ENCODE measurements at places on chromosomes 7 and 10.

GRCh38 chr10:8346861-8347260 is 292.4 kb downstream of the GATA3 start:
- no peak for DNase-seq

DNA sequence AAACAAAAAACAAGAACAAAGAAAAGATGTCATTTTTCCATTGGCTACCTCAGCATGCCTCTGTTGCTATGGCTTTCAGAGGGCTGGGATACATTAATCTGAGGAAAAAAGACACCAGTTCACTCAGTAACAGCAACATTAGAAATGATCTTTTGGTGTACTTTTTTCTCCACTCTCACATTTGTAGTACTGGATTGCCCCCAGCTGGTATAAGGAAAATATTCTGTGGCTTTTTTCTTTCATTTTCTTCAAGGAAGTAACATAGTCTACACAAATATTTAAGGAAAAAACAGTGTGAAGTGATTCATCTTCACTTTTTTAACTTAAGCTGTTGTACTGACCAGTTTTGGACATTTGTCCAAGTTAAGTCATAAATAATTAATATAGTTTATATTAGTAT is 482.3 kb downstream of the SORCS1 start:
- no peak for DNase-seq

DNA sequence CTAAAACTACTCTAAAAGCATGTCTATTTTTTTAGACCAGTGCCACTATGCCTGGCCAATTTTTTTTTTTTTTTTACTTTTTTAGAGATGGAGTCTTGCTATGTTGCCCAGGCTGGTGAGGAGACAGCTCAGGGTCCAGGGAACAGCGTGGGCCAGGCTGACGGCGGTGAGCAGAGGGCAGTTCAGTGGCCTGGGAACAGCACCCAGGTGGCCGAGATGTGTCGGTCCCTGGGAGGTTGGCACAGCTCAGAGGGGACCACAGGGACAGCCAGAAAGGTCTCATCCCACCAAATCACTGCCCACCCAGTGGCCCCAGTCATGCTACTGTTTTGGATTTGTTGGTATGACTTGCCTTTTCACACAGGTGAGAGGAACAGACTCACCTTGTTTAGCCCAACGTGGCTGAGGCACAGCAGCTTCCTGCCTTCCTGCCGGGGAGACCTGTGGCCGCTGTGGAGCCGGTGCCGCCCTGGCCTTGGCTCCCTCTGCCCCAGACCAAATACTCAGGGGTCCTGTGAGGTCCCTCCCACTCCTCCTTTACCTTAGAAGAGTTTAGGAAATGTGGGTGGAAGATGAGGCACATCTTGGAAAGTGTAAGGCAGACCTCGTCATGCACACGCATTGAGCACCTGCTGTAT is 109.6 kb downstream of the PTPRE start:
- no peak for DNase-seq

- no peak for DNase-seq
Observed at GRCh38 chr10:133237588-133238465, at the start of gene VENTX. Gene VENTX (plus strand): TSS chr10:133237855. CDS start chr10:133237915, 60 bp downstream.

- no peak for DNase-seq
Observed at GRCh38 chr10:79038104-79038840, 30.5 kb upstream of the ZMIZ1 start.

DNA sequence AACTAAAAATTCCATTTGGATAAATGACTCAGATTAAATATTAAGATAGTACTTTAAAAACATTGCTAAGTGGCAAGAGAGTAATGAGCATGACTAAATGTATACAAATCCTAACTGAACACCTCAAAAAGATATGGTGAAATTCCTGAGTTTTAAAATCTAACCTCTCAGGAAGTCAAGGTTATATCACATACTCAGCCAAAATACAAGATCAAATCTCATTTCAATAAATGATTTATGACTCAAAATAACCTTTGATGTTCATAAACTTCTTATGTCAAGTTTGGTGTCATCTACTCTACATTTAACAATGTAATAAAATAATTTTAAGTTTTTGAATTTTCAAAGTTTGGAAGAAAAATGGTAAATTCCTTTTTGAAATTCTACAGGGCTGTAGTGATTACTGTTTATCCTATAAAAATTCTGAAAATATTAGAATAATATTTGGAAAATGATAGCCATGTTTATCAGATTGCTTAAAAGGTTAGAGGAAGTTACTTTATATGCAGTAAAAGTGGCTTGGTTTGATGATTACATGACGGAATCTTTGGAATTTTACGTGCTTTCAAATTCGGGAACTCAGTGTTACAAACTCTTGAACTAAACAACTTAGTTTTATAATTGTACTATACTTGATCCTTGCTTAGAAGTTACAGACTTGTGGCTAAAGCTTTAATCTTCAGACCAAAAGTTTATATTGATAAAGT is 43.7 kb downstream of the ASZ1 start:
- DNase-seq = no peak

GRCh38 chr10:17831896-17832295 is 22.7 kb downstream of the MRC1 start:
- DNase-seq = no peak

DNA sequence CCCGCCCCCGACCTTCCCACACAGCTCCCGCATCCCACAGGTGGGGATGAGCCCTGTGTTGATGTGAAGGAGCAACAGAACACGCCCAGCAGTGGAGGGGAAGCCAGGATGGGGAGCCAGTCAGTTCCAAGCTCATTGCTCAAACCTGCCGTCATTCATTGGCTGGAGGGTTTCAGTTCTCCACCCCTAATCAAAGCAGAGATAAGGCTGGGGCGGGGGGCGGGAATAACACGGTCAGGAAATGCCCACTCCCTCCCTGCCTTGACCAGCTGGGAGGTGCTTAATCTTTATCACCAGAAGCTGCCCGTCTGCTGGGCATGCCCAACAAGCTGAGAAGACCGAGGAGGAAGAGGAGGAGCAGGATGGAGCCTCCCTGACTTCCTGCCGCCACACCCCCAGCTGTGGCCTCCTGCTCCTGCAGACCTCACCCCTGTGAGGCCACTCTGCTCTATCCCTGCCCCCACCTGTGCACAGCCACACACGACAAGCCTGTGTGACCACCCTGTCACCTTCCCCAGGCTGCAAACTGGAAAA is 265.1 kb downstream of the ZEB1 start:
- DNase-seq = no peak

GRCh38 chr7:47327698-47328391 is 254.1 kb downstream of the TNS3 start:
- DNase-seq = no peak

GRCh38 chr10:69439350-69439739 is 11.9 kb upstream of the TSPAN15 start:
- DNase-seq = no peak

- DNase-seq = no peak
Observed at GRCh38 chr7:2393706-2394105, 9.7 kb upstream of the CHST12 start.

- no peak for DNase-seq
Observed at GRCh38 chr10:6056411-6057135, 5.6 kb downstream of the IL2RA start.

- DNase-seq = no peak
Observed at GRCh38 chr7:138982204-138982623, 1.0 kb upstream of the KIAA1549 start.

- DNase-seq = no peak
Observed at GRCh38 chr7:100484673-100485045, 932 bp downstream of the NYAP1 start.

DNA sequence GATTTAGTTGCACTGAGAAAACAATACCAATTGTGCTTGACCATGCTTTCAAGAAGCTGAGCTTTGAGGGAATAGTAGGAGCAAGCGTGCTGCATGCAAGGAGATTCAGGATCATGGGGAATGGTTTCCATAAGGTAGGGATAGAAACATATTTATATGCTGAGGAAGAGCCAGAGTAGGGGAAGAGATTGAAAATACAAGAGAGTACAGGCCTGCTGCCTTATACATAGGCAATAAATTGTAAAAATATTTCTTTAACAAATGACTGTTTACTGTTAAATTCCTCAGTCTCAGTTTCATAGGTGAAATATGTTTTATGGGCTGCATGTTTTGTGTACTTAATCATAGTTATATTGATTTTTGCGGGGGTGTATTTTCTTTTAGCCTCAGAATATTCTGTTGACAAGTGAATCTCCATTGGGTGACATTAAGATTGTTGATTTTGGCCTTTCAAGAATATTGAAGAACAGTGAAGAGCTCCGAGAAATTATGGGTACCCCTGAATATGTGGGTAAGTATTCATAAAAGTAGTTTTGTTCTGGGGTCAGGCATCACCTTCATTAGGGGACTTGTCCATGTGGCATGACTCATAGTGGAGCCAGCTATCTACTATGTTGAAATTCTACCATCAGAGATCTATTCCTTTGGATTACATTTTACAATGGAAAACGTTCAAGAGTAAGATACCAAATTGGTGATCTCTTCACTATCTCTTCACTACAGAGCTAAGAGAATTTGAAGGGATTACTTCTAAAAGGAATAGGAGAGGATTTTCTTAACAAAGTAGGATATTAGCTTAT is 36.5 kb downstream of the STK17A start:
- DNase-seq = no peak

- DNase-seq = no peak
Observed at GRCh38 chr7:141549582-141549981, 1.6 kb upstream of the AGK start.

DNA sequence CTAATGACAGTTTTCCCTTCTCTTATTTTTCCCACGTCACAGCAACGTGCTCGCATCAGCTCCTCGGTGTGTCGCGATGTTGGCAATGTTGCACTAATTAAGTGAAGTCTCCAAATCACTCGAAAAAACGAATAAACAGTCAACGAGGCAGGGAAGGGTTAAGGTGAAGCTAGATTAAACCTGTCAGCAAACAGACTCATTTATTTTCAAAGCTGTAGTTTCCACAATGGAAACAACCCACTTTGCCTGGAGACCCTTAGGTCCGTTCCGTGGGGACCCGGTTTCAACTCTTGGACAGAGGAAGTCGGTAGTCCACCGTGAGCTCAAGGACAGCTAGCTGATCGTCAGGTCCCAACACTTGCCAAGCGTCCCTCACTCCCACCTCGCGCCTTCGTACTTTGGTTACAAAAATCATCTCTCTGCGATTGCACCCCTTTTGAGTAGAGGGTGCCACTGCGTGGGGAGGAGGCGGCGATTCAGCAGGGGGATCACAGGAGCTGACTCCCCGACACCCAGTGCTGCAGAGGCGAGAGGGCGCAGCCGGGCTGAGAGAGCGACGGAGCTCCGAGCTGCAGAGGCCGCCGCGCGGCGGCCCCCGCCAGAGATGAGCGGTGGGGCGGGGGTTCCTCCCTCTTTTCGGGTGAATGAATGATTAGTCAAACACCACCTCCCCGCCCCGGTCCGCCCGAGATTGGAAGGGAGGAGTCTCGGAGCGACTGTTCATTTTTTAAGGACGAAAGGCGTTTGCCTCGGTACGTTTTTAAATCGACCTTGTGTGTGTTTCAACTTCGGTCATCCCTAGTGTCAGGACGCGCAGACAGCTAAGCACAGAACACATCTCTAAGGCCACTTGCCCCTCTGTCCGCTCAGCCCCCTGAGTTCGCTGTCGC is 1.3 kb upstream of the BMPER start:
- no peak for DNase-seq

DNA sequence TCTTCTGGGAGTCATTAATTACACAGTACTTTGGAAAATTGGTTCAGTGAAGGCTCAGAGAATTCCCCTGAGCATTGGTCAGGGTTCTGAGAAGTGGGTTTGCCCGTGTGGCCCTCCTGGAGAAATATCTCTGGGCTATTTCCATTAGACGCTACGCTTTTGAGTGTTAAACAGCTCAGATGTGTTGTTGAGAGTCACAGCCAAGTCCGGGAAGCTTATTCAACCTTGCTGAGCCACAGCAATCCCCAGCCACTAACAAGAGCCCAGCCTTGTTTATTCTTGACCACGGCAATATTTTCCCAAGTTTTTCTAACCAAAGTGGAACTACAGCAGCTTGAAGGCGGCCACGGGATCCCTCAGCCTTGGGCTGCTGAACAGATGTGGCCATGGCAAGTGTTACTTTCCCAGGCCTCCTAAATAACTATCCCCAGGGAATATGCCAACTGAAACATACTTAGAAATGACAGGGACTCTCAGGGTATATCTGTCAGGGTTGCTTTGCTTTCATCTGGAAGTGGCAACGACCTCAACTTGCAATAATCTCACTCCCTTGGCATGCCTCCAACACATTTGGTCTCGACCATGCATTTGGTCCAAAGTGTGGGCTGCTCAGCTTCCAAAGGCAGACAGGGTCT is 214.7 kb downstream of the EMX2 start:
- no peak for DNase-seq

- DNase-seq = no peak
Observed at GRCh38 chr7:27869056-27869455, 129.1 kb downstream of the TAX1BP1 start.

DNA sequence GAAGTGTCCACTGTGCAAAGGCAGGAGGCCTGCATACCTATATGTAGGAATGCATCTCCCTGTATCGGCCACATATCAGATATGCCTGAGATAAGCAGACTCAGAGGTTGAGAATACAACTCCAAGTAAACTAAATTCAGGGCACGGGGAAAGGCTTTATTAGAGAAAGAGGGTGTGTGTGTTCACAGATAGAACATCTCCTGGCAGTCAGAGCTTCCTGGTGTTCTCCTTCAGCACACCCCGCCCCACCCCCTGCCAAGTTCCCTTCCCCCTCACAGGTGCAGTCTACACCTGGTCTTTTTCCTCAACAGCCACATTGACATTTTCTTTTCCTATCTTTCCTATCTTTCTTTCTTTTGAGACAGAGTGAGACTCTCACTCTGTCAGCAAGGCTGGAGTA is 17.1 kb downstream of the GBX1 start:
- no peak for DNase-seq

- DNase-seq = no peak
Observed at GRCh38 chr7:46139079-46139478, 218.0 kb upstream of the IGFBP3 start.

- DNase-seq = no peak
Observed at GRCh38 chr10:56623064-56623463, 262.0 kb upstream of the ZWINT start.

GRCh38 chr10:53682885-53683284 is 910.3 kb upstream of the MBL2 start:
- no peak for DNase-seq

DNA sequence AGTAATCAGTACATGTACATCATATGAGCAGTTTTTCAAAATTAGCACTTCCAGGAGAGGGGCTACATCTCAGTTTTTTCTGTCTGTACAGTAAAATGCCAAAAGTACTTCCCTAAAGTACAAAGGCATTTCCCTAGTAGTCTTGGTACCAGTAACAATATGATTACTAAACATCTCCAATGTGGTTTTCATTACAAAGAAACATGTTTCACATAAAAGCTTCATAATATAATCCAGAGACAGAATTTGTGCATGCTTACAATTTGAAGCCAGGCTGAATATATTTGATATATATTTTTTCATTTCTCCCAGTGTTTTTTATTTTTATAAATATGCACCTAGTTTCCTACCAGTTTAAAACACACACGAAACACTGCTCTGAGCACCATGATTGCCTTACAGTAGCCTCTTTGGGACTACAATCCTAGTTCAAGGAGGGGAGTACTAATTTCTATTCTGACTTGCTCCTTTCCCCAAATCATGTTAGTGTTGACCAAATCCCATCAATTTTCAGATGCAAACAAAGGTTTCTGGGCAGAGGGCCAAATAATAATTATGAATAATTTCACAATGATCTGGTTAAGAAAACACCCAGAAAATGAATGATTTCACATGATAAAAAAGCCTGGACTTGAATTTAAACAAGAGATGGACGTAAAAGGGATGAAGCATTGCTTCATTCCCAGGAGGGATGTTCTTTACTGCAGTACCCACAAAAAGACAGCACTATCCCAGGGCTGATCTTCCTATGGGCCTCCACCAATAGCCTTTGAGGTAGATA is 201.3 kb downstream of the SLC25A13 start:
- no peak for DNase-seq
